NCI-H1105 (cell line): ENCODE measurements at places on chromosomes 6 and 20.

DNA sequence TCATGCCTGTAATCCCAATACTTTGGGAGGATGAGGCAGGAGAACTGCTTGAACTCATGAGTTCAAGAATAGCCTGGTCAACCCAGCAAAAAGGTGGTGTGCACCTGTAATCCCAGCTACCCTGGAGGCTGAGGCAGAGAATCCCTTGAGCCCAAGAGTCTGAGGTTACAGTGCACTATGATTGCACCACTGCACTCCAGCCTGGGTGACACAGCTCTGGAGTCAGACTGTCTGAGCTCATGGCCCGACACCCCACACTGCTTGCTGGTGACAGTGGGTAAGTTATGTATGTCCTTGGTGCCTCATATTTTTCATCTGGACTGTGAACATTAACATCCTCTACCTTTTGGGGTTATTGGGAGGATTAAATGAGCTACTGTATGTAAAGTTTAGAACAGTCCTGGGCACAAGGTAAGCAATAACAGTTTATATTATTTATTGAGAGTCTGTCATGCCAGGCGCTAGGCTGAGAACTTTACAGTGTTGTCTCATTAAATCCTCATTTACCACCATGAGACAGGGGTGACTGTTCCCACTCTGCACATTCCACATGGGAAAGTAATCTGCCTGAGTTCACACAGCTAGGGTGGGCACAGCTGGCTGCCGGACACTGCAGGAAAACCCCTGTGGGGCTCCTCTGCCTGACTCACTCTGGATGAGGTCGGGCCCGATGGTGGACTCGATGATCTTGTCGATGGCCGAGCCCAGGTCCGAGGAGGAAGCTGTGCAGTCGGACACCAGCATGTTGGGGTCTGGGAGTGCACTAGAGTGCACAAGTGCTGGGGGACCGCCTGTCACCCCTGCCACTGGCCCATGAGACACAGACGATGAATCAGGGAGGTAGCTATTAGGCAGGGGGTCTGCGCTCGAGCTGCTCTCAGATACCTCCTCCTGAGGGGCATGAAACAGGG is 2.9 kb downstream of the ZNF335 start:
- DNase-seq: no peak

- no peak for DNase-seq
These were observed 6.7 kb upstream of the C2 start for GRCh38 chr6:31920811-31921210.

GRCh38 chr6:144372116-144372515 is 87.0 kb downstream of the UTRN start:
- DNase-seq: no peak

DNA sequence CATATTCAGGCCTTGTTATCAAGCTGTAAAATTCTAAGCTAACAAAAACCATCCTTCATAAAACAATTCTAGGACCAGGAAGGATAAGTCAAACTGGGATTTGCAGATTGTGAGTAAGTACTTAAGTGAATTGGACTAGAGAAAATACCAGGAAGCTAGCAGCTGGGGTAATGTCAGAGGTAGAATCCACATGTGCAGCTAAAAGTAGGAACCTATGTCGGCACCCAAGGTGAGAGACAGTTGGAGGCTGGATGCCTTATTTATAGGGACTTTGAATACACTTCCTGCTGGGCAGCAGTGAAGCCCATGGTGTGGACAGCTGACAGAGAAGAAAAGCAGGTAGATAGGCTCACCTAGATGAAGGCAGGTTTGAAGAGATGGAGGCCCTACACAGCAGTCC is 127.3 kb downstream of the FLRT3 start:
- DNase-seq: no peak

DNA sequence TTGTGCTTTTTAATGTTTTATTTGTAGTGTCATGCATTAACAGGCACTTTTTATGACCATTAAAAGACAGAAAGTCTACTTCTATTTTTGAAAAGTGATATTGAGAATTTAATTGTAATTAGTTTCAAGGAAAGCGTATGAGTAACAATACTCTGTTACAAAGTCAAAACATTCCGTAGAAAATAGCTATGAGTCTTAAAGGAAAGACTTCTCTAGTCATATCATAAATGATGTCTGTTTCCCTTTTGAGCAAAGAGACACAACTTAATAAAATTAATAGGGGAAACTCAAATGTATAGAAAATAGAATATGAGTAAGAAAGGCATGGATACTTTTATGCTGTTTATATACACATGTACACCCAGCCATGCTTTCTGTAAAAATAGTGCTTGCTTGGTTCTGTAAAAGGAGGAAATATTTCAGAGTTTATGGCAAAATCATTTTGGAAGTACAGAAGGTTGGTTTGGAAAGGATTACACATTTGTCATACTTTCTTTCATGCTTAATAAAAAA is 107.8 kb upstream of the AHI1 start:
- DNase-seq: no peak

GRCh38 chr6:114153448-114153847 is 182.5 kb upstream of the HDAC2 start:
- no peak for DNase-seq

- no peak for DNase-seq
These were observed 57.0 kb downstream of the FGD2 start for GRCh38 chr6:37062424-37062823.

- DNase-seq: no peak
These were observed 49.4 kb upstream of the FAM135A start for GRCh38 chr6:70363741-70364493.

GRCh38 chr6:3913958-3914337 is 64.8 kb downstream of the FAM50B start:
- DNase-seq: no peak
